ENCODE measurements at places on chromosomes 11 and 22.

DNA sequence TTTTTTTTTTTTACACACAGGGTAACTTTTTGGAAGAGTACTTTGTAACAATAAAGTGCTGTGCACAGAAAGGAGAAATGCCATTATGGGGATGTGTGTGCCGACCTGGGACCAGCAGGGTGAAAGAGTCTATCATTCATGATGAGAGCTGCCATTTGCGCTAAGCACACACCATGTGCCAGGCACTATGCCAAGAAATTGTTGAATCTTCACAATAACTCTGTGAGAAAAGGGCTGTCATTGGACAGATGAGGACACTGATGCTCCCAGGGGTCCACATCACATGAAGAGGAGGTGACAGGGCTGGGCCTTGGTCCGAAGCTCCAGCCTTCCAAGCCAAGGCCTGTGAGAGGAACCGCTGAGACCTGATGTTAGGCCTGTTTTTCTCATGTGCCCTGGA lies 5.6 kb downstream of the DUSP18 start:
- no peak for DNase-seq

- no peak for DNase-seq
These were observed 1.2 kb downstream of the MS4A4E start for GRCh38 chr11:60241786-60242185.

GRCh38 chr11:14537134-14537599 lies 17.0 kb upstream of the PSMA1 start:
- peak; percentile 71 for DNase-seq

GRCh38 chr11:9936754-9937153 lies 272.9 kb downstream of the SWAP70 start:
- DNase-seq: no peak

DNA sequence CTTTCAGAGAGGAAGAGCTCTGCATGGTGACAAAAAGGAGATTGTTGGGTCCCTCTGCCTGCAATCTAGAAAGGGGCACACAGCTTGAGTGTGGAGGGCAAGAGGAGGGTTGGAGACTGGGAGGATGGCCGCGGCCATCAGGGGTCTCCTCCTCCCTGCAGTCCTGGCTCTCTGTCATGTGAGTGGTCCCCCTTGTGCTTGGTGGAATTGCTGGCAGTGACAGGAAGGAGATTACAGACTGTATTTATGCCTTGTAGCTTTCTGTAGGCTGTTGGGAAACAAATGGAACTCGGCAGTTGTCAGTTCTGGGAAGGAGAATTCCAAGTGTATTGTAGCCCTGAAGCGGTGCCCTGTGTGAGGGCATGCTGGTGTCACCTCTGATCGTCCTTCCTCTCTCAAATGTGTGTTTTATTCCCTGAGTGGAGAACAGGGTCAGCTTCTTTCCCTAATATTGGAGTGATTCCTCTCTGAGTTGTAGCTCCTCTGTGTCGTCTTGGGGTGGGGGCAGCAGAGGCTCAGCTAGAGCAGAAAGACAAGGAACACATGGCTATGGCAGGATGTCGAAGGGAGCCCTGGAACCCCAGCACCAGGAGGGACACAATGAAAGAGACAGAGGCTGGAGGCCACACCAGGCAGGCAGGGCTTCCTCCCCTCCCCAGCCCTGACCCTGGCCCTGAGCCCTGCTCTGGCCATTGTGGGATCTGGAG lies 163.1 kb downstream of the PKNOX2 start:
- no peak for DNase-seq

Data from CD4-positive, alpha-beta T cell treated with Interleukin-17A for 1 hour (primary cell).